ENCODE measurements at places on chromosomes 6 and 20.
A peak's percentile ranks its signal among the peaks of the same experiment; 100 is the strongest.

GRCh38 chr6:25968769-25969168 is 6.2 kb downstream of the TRIM38 start:
- DNase-seq, result no peak

DNA sequence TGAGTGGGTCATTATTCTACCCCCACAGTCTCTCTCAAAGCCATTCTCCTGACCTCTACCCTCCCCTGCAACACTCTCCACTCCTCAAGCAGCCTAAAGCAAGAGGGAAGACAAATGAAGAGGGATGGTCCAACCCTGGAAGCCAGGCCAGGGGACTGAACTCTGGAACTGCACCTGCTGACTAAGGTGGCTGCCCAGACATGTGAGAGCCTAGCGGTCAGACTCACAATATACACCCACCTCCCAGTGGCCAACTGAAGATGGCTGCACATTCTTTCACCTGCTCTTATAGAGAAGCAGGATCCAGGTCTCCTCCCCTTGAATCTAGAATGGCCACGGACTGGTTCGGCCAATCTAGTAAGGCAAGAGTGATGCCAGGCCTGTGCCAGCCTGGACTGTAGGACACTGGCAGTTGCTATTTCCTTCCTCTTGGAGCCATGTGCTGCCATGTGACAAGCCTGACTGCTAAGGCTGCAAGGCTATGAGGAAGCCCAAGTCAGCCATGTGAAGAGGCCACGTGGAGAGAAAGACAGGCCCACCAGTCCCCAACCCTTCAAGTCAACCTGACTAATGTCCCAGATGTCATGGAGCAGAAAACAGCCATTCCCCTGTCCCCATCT is 31.8 kb downstream of the ACSS1 start:
- DNase-seq, result no peak

DNA sequence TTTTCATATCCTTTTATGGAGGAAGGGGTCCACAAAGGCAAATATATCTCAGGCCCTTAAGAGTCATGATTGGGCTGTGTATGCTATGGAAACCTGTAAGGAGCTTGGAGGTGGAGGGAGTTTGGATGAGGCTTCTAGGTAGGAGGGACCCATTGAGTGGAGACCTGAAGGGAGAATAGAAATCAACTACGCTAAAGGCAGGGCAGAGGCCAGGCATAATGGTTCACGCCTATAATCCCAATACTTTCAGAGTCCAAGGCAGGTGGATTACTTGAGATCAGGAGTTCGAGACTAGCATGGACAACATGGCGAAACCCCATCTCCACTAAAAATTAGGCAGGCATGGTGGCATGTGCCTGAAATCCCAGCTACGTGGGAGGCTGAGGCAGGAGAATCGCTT is 34.4 kb upstream of the ZNF217 start:
- no peak for DNase-seq

DNA sequence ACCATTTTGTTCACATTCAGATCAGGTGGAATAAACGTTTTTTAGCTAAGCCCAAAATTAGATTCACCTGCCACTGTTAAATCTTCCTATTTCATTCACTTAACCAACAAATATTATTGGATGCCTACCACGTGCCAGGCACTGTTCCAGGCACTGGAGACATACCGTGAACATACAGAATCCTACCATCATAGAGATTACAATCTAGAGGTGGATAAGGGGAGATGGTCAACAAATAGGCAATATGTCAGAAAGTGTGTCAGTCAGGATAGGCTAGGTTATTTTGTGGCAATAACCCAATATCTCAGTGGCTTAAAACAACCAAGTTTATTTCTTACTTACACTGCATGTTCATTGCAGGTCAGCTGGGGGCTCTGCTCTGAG is 58.7 kb upstream of the REV3L start:
- DNase-seq, result no peak

DNA sequence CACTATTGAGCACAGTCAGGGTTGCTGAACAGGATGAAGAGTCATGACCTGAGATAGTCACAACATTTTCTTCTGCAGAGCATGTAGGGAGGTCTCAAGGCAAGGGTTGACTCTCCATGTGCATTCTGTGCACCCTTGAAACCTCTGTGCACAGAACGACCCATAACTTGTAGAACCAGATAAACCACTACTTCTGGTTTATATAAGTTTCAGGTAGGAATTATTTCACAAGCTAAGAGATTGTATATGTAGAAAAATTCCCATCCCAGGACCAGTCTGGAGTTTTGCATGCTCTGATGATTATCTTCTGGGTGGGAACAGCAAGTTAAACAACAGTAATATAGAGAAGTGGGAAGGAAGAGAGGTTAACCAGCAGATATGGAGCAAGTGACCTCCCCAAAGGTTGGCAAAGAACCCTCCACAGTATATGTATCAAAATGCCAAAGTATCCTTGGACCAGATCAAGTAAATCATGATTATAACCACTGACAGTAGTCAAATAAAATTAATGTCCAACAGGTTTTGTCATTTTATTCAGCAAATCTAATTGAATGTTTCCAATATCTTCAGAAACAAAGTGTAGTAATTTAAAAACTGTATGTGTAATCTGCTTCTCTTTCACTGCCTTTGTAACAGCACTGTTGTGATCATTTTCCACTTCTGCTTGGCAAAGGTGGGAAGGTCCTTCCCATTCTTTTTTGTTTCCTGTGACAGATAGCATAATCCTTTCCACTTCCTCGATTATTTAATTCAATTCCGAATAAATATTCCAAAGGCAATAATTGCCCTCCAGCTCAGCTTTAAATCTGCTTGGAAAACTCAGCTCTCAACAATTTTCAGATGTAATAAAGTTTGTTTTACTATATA is 104.4 kb downstream of the SYNE1 start:
- no peak for DNase-seq

- DNase-seq, result no peak
Observed at GRCh38 chr6:155075930-155076695, 81.0 kb downstream of the TIAM2 start.

DNA sequence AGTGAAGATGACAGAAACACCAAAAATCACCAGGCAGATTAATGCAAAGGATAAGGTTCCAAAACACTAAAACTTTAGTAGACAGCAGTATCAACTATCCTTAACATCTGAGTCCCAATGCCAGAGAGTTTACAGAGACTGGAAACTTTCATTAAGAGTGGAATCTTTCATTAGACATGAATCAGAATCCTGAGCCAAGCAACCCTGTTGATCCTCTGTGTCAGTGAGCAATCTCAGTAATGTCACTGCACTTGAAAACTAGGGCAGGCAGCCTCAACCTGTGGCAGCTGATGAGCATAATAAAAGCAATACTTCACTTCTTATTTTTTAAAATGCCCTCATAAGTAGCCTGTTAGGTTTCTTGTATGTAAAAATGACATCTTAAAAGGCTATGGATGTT is 252.8 kb upstream of the PLN start:
- no peak for DNase-seq

DNA sequence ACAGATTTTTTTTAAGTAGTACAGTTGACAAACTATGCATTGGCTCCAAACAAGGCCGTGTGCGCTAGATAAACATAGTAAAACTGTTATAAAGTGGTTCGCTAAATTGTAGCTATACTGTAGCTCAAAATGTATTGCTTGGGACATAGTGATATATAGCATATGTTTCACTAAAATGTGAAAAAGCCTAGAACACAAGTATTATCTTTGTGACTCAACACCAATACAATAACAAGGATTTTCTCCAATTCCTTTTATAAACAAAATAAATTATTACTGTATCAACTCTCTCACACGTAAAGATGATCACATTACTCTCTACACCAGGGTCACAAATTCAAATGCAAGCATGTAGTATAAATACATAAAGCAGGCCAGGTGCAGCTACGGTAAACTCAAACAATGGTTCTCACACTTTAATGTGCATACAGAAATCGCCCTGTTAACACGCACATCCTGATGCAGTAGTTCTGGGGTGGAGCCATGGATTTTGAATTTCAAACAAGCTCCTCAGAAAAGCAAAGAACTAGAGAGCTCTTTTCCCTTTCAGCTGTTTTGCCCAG is 214.6 kb downstream of the GMDS start:
- no peak for DNase-seq

DNA sequence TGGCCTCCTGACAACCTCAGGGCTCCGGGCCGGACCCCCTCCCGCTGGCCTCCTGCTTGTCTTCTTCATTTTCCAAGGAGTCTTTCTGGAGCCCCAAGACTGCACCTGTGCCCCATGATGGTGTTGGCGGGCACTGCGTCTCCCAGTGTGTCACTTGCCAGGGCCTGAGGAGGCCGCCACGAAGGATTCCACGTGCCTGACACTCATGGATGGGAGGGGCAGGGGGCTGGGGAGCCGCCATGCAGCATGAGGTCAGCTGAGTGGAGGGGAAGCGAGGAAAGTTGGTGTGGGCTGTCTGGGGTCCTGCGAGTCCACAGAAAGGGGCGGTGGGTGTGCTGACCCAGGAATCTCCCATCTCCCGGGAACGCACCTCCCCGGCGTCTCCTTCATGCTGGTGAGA is 165.7 kb downstream of the SMOC2 start:
- no peak for DNase-seq

DNA sequence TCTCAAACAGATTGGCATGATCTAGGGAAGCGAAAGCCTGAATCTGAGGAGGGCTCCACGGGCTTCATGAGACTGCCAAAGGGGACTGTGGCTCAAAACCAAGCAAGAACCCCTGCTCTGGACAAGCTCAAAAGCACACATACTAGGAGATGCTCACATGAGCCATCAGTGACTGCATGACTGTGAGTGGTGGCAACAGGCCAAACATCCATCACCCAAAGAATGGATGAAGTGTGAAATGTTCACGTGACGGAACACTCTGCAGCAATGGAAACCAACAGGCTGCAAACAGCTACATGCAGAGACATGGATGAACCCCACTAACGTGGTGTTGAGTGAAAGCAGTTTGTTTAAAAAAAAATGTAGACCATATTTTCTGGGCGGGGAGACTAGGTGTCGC is 136.3 kb downstream of the PREX1 start:
- DNase-seq, result no peak

DNA sequence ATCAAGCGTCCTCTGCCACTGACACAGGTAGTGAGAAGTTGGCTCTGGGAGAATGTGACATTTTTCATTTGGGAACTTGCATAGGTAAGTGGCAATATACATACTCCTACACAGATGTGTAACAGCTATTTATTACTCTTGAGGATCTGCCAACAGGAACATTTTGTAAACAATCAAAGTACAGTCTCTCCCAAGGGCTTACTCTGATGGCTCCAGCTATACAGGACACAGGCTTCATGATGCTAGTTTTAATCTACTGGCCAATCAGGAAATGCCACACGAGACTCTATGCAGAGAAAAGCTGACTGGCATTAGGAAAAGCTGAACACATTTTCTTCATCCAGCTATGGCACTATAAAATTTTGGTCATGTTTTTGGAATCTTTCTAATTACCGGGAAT is 57.8 kb downstream of the POPDC3 start:
- DNase-seq, result no peak

- no peak for DNase-seq
Observed at GRCh38 chr6:43767553-43768505, 2.2 kb upstream of the VEGFA start.

DNA sequence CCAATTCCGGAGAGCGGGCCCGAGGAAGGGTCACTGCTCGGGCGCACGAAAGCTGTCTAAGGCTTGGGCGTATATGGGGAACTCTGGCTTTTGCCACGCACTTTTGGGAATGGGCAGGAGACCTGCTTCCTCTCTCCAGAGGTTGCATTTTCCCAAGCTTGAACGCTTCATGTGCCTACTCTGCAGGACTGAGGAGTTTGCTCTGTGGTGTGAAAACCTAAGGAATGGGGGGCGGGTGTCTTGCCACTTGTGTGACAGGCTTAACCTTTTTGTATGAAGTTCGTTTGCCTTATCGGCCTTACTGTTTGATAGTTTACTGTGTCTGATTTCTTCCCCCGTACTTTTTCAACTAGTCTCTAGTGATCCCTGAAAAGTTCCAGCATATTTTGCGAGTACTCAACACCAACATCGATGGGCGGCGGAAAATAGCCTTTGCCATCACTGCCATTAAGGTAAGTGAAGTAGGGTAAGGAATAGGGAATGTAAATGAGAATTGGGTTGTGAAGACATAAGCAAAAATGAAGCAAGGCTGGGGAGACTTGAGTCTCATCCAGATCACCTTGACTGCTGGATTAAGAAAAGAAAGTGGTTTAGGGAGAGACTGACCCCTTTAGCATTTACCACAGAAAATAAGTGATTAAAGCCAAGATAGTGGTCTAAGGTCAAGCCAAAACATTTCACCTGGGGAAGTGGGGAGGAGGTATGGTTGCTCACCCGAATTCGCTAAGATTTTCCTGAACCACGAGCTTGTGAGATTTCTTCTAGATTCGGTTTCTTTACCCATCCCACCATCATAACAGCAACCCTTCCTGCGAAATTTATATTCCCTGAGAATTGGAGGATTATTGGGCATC is 627 bp downstream of the RPS18 start:
- DNase-seq, result no peak

- DNase-seq, result no peak
Observed at GRCh38 chr6:132219901-132220300, 181.4 kb downstream of the MOXD1 start.

GRCh38 chr20:49701241-49701790 is 12.4 kb downstream of the B4GALT5 start:
- no peak for DNase-seq

- DNase-seq, result no peak
Observed at GRCh38 chr6:35391240-35391968, 49.0 kb downstream of the PPARD start.

GRCh38 chr6:37492991-37493660 is 6.6 kb downstream of the CCDC167 start:
- peak; percentile 66 for DNase-seq

GRCh38 chr6:159098636-159099106 is 53.9 kb upstream of the TAGAP start:
- DNase-seq, result no peak

GRCh38 chr6:152018876-152019275 is 211.4 kb downstream of the ESR1 start:
- DNase-seq, result no peak

- no peak for DNase-seq
Observed at GRCh38 chr6:154298297-154298696, 58.3 kb downstream of the IPCEF1 start.

GRCh38 chr6:90074161-90074850 is 180.0 kb downstream of the GJA10 start:
- no peak for DNase-seq

DNA sequence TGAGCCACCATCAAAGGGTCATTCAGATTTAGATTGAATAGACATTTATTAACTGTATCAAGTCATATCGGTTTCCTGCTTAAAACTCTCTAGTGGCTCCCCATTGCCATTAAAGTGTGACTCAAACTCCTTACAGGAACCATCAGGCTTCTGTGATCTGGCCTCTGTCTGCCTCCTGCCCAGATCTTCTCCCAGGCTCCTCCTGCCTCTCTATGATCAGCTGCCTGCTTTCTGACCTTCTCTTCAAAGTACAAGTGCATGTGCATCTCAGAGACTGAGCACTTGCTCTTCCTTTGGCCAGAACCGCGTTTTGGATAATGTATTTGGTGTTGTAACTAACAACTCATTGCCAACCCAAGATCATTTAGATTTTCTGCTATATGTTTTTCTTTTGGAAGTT is 52.7 kb downstream of the IL20RA start:
- no peak for DNase-seq

DNA sequence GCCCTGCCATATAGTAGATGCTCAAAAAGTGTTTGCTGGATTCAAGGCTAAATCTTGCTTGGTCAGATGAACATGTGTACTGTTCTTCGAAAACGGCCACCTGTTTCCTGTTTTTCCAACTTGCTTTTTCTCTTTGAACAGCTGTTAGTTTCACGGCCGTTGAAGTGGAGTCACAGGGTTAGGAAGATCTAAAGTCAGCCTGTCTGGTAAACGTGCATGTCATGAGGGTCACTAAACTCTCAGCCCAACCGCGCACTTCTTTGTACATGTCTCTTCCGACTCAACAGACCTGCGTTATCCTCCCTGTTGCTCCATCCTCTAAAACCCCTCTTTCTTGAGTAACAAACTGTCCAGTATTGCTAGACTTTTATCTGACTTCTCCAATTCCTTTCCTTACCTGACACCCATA is 93.2 kb upstream of the MAN1A1 start:
- DNase-seq, result no peak

Data from NCI-H1417 treated with DMSO at 0.1 percent for 48 hours (cell line).